ENCODE measurements at places on chromosomes 2 and 18. TPM values are rescaled to one million over a fixed set of nuclear protein-coding genes. Genes with fewer than 3 reads are reported as not detected.

DNA sequence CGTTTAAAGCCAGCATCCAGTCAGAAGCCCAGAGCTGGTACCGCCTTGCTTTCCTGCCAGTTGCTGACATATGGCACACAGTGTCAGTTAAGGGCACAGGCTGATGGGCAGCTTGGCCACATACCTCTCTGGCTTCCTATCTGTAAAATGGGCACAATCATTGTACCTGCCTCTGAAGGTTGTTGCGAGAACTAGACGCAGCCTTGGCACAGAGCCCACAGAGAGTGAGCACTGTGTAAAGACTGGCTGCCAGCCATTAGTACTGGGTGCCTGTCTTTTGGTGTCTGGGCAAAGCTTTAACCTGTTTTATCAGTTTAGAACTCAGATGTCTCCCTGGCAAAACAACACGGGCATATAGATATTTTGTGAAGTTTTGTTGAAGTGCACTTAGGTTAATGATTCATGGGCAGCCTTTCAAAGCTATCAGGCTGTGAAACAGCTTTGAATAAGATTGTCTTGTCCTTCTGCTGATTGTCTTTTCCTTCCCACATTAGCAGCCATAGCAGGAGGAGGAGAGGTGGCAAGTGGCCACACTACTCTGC is 269.5 kb downstream of the NEDD4L start:
- H3K4me3 ChIP-seq = no peak overlapping the region
- no peaks in the 10 kb centered on the region for H3K36me3 ChIP-seq
- peaks cover 43% of the 10 kb centered on the region for H3K4me1 ChIP-seq
- no peak for DNase-seq

UGT1A8 gene
- total RNA-seq = not detected

DNA sequence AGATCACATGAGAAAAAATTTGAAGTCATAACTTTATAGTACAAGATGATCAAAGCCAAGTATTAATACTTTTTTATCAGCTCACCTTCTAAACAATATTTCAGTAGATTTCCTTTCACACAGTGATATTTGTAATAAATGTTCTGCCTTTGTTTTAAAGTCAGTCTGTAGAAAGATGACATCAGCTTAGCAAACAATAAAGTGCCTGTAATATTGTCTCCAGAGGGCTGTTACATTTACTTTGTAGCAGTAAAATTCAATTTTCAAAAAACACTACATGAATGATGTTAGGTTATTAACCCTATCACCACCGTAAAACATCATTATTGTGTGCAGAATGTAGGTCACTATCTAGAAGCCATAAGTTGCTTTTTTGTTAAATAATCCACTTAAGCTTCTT is 49.6 kb downstream of the ZEB2 start:
- H3K4me1 ChIP-seq = peaks cover 19% of the 10 kb centered on the region
- no peak for DNase-seq
- no peak overlapping the region for H3K4me3 ChIP-seq
- no peak overlapping the region for H3K27ac ChIP-seq

DNA sequence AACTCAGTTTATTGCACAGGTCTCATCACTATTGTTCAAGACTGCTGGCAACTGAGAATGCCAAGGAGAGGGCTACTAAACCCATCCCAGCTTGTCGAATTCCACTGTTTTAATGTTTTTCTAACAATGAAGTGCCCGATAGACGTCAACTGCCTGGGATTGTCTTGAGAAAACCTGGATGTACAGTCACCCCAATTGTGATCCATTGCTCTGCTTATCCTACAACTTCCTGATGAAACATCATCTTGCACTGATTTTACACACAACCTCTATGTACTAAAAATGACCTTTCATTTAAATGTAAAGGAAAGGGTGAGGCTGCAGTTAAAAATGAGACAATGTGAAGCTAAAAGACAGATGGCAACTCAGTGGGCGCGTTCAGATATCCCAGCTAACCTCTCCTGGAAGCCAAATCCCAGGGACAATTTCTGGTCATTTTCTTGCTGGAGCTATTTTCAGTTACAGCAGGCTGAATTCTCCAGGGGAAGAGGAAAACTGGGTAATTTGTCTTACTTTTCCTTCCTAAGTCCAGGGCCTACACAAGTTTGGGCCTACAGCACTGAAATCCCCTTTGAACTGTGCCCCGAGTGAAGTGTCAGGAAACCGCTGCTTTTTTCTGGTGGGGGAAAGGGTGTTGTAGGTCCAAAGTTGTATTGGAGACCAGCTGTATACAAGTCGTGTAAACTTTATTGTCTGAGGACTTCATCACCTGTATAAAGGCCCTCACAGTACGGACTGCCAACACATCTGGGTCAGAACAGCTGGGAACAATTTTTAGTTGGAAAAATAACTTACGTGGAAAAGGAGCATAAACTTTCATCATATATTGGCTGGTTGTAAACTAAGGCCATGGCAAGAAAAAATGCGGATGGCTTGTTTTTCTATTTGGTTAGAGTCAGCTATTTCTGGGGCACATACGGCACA is 68.9 kb upstream of the LTBP1 start:
- H3K27me3 ChIP-seq = no peaks in the 10 kb centered on the region
- H3K36me3 ChIP-seq = no peaks in the 10 kb centered on the region
- no peak for DNase-seq
- H3K4me1 ChIP-seq = no peaks in the 10 kb centered on the region

TFCP2L1 gene
- 1.7 TPM for total RNA-seq

DNA sequence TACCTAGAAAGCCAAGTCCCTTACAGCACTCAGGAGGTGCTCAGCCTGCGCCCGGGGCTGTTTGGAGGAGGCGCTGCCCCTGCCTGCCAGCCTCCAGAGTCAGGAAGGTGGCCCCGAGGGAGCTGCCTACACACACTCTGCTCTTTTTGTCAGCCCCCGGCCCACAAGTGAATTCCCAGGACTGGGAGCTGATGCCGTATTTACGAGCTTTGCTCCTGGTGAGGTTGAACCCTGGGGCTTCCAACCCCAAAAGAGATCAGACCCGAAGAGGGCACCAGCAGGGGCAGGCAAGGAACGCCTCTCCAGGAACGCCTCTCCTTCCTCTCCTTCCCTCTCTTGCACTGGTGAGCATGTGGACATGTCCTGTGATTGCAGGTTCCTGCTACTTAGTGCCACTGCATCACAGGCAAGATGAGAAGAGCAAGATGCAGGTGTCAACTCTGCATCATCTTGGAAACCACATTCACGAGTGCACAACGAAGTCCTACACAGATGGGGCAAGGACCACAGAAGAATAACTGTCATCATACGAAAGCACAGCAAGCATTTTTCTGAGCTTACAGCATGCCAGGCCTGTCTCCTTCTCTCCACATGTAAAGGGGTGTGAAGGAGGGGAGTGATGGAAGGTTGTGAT is 126.7 kb downstream of the NDUFA10 start:
- no peak for DNase-seq
- H3K36me3 ChIP-seq = peaks cover 3% of the 10 kb centered on the region
- H3K27ac ChIP-seq = no peak overlapping the region
- peaks cover 10% of the 10 kb centered on the region for H3K27me3 ChIP-seq
- peaks cover 6% of the 10 kb centered on the region for H3K4me1 ChIP-seq
- no peak overlapping the region for H3K4me3 ChIP-seq

ALK gene
- total RNA-seq = 0.05 TPM

FKBP1B gene
- total RNA-seq = 31.1 TPM

DNA sequence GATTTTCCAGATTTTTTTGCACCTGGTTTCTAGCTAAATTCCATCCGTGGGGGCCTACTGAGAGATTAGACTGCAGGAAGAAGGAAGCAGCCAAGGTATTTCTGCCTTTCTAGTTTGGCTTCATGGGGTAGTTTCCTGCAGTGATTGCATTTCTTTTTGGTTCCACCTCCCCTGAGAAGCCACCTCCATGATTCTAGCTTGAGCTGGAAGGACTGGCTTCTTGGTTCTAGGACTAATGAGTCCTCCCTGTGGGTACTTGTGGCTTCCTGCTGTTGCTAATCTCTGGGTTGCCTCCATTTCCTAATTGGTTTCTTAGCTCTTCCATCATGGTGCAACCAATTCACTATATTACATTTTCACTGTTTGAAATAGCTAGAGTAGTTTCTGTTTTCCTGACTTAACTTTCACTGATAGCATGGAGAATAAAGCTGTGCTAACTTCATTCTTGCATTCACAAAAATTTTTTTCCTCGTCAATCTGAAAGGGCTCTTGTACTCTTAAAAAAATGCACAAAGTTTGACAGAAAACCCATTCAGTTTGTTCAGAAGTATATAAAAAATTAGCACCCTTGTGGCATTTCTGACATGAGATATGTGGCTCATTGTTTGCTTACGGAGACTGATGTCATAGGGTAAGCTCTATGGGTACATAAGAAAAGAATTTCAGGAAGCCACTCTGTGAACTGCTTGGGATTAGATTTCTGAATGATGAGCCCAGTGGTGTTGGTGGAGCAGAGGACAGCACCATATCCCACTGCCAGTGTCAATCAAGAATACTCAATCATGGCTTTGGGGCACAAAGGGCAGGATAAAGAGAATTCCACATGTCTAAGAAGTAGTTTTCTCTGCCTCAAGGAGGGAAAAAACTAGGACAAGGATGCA is 242.8 kb upstream of the RBMS1 start:
- no peak overlapping the region for H3K4me3 ChIP-seq
- no peaks in the 10 kb centered on the region for H3K27me3 ChIP-seq
- H3K4me1 ChIP-seq = peaks cover 3% of the 10 kb centered on the region
- H3K27ac ChIP-seq = no peak overlapping the region

GRCh38 chr2:44886414-44886813 is 55.1 kb upstream of the SIX3 start:
- H3K27me3 ChIP-seq = peaks cover 4% of the 10 kb centered on the region
- H3K4me3 ChIP-seq = no peak overlapping the region
- H3K4me1 ChIP-seq = peaks cover 2% of the 10 kb centered on the region
- DNase-seq = no peak

- H3K27ac ChIP-seq = no peak overlapping the region
- H3K36me3 ChIP-seq = no peaks in the 10 kb centered on the region
- DNase-seq = no peak
- H3K4me3 ChIP-seq = no peak overlapping the region
- peaks cover 4% of the 10 kb centered on the region for H3K27me3 ChIP-seq
Measured at GRCh38 chr2:137154946-137155345, 389.6 kb downstream of the THSD7B start.

DNA sequence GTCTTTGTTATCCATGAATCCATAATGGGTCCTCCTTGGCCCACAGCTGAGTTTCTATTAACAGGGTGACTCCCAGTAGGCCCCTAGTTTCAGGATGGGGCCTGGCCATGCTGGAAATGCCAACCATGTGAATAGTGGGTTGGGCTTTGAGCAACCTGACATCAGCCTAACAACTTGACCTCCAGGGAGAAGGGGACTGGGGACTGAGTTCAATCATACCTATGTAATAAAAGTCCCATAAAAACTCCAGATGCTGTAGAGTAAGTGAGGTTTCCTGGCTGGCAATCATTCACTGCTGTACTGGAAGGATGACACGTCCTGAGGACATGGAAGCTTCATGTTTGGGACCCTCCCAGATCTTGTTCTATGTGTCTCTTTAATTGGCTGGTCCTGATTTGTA is 7.9 kb downstream of the REV1 start:
- peaks cover 15% of the 10 kb centered on the region for H3K4me1 ChIP-seq
- peaks cover 1% of the 10 kb centered on the region for H3K27me3 ChIP-seq
- no peaks in the 10 kb centered on the region for H3K36me3 ChIP-seq

DNA sequence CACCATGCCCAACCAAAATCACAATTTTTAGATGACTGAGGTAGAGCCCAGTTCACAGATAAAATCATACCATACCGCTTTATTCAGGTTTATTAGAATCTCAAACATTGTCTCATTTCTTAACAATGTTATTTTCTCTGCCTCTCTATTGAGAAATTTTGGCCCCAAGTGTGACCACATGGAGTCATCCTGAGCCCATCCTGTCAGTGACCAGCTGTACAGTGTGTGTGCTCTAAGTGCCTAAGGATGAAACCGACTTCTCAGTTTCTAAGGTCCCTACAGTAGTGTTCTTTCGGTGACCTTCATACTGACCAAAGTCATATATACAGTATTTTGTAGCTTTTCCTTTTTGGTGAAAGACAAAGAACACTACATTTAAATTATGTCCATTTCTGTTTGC is 123.7 kb upstream of the MSTN start:
- no peaks in the 10 kb centered on the region for H3K36me3 ChIP-seq
- no peak for DNase-seq
- H3K4me1 ChIP-seq = peaks cover 23% of the 10 kb centered on the region
- no peak overlapping the region for H3K4me3 ChIP-seq
- peaks cover 2% of the 10 kb centered on the region for H3K27me3 ChIP-seq

SRD5A2 gene
- 0.64 TPM for total RNA-seq

SPEG gene
- 6.1 TPM for total RNA-seq

DNA sequence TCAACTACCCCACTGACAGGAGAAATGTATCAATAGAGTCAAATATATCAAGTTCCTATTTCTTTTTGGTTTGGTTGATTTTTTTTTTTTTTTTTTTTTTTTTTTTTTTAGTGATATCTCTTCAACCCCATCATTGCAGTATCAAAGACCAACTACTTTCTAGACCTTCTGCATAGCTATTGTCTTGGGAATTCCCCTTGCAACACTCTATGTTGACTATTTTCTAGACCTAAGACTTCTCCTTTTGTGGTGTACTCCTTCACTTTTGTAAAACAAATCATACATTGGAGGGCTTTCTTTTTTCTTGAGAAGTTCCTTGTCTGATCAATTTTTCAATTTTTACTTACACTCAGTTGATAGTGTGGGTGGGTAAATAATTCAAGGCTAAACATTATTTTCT is 46.5 kb upstream of the NR4A2 start:
- no peak for DNase-seq
- H3K36me3 ChIP-seq = no peaks in the 10 kb centered on the region
- H3K4me3 ChIP-seq = no peak overlapping the region

CDH2 gene
- total RNA-seq = 162 TPM

DNA sequence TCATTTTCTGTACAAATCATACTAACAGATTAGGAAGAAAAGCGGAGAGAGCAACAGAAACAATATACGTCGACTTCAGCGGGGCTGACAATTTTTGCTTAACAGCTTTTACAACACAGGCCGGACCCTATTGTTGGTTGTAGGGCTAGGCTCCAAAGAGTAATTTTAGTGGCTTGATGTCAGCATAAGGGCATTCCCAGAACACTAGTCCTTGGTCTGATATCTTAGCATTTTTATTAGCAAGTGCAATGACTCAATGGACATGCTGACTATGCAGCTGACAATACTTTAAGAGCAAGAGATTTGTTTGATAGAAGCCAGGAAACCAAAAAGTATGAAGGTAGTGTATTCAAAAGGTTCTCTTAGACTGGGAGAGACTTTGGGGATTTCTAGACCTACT is 209.9 kb downstream of the LNPK start:
- no peak overlapping the region for H3K4me3 ChIP-seq
- H3K27ac ChIP-seq = no peak overlapping the region
- H3K4me1 ChIP-seq = no peaks in the 10 kb centered on the region
- H3K36me3 ChIP-seq = peaks cover 7% of the 10 kb centered on the region
- DNase-seq = no peak

HAAO gene
- total RNA-seq = 6.0 TPM

CRACDL gene
- total RNA-seq = 3.3 TPM

CLEC4F gene
- 0.23 TPM for total RNA-seq

DNA sequence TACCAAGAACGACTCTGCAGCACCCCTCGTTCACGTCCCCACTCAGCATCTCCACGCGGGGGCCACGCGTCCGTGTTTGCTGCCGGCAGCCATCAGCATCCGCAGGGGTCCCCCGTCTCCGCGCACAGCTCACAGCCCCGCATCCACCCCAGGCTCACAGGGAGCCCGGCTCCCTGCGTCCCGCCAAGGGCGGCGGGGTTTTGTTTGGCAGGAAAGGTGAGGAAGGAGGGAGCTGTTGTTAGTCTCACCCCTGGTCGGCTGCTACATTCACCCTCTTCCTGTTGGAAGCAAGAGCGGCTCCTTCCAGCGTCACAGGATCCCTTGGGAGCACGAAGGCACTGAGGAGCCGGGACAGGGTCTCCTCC is 131.0 kb upstream of the CTDP1 start:
- no peak for DNase-seq
- H3K4me1 ChIP-seq = no peaks in the 10 kb centered on the region
- H3K4me3 ChIP-seq = no peak overlapping the region
- no peak overlapping the region for H3K27ac ChIP-seq
- no peaks in the 10 kb centered on the region for H3K36me3 ChIP-seq

SOX11 gene
- 39.4 TPM for total RNA-seq

All from endothelial cell (in vitro differentiated cells).